ENCODE measurements at places on chromosomes 1 and 21.
A peak's percentile ranks its signal among the peaks of the same experiment; 100 is the strongest.

DNA sequence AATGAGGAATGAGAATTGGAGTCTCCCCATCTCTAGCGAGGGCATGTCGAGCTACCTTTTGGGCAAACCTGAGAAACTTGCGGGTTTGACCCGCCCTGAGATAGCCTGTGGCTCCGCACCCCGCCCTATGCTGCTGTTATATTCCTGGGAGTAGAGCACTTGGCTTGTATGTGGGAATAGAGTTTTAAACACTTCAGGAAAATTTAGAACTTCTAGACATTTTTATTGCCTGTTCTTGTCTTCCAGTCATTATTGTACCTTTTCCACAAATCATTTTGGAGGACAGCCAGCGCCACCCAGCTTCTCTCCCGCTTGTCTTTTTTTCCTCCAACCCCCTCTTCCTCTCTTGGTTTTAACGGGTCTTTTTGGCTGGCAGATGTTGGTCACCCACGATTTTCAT lies 738 bp downstream of the GNPAT start:
- no peak for DNase-seq

GRCh38 chr1:30415171-30415940 lies 308.0 kb downstream of the MATN1 start:
- no peak for DNase-seq

DNA sequence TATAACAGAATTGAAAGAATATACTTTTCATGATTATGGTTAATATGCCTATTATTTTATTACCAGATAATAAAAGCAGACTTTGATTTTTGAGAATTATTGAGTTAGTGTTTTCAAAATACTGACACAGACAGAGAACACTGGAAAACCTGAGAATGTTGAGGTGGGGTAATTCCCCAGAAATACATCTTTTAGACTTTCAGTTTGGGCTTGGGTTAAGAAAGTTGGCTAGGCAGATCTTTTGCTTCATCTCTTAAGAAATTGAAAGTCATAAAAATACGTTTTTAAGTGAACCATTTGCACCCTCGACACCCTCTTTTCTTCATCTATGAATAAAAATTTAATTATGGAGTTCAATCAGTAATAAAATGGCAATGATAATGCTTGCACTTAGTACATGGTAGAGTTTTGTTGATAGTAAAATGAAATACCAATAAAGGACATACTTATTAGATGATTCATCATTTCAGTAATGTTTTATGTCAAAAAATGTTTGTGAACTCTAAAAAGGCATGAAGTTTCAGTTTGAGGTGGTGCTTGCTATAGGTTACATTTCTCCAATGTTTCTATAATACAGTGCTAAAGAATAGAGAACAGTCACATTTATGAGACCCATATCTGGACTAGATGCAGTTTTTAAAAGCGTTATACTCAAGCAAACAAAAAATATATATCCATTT lies 1.9 kb upstream of the SAMSN1 start:
- DNase-seq: no peak

GRCh38 chr1:58845942-58846341 lies 62.1 kb upstream of the JUN start:
- no peak for DNase-seq

DNA sequence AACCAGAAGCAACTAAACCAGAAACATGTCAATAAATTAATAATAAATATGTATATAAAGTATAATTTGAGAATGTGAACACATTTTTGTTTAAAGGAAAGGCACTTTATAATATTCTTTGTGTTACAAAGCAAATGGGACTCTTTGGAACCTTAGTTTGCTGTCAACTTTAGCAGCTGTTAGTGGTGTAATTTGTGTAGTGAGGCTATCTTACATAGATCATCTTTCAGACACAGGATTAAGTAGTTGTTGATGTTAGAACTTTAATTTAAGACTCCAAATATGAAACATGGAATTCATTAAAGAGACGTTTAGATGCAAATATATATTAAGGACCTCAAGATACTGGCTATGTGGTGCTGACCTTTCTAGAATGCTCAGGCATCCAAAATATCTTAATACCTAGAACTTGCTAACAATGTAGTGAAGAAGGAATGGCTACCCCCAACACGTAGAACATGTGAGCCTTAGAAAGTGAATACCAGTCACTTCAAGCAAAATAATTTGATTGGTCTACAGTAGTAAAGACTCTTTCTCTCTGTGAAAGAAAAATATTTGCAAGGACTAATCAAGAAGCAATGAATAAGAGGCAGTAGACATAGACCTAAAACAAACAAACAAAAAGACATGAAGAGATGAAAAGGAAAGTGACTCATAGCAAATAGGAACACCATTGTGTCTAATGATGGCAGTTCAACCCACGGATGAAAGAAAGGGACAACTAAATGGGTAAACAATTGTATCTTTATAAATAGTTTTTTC lies 811.4 kb downstream of the USP25 start:
- DNase-seq: no peak

DNA sequence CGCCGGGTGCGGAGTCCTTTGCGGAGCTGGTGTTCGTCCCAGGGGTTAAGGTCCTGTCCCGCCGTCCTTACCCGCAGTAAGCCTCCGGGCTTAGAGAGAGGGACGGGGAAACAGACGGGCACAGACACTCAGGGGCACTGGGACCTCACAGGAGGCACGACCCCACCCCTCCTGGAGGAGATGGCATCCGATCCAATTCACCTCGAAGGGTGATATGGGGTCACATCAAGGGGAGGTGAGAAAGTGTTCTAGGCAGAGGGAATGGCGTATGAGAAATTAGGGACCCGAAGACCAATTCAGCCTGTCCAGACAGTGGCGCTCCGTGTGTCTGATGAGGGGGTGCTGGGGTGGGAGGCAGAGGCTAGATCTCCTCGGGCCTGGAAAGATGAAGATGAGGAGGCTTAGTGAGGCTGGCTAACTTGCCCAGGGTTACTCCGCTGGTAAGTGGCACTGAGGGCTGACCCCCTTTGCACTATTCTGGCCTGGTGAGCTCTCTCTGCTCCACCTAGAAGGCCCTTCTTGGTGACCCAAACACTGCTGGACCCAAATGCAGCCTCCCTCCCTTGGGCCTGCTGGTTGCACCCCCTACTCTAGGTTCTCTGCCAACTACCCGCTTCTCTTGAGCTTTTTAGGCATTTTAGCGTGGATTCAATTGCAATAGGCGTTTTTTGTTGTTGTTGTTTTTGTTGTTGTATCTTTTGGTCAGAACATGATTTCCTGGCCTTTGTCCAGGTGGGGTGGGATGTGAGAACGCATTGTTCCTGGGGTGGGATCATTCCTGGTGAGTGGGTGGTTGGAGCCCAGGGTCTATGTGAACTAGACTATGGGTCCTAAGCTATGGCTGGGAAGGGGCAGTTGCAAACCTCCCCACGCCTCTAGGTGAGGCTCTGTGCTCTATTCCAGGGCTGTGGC lies 12.3 kb downstream of the BTBD19 start:
- DNase-seq: no peak

DNA sequence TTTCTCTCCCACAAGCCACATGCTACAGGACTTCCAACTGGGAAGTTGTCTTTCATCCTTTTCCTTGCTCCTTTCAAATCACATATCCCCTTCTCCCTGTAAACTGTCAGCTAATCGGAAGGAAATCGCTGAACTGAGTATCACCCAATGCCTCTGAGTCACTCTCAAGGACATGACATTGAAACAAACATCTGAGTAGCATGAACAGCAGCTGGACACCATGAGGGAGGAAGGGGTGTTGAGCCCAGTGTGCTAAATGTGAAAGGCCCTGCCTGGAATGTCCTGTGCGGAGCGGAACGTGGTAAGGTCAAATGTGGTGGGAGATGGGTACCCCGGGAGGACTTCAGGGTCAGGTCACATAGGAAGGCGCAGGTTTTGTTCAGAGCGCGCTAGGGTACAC lies at the start of gene OR2AJ1:
OR2AJ1 (plus strand) TSS at position 22 of the 400 bp plus-strand sequence. CDS start 8,880 bp downstream, outside the sequence.
- DNase-seq: no peak

DNA sequence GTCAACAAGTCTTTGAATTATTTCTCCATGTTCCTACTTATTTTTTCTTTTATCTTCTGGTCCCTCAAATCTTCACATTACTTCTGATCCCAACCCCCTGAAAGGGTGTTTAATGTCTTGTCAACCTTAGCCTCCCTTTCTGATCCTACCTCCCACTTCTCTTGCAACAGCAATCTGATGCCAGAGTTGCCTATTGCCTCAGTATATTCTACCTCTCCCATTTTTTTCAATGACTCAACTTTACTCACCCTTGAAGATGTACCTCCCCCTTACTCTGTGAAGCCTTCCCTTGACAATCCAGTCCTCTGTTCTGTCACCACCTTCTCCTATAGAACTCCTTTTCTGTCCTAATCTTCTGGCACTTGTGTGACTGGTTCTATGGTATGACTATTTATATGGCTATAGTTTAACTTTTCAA lies 99.5 kb upstream of the CD55 start:
- no peak for DNase-seq

GRCh38 chr1:6743189-6744101 lies 41.8 kb upstream of the CAMTA1 start:
- DNase-seq: no peak

DNA sequence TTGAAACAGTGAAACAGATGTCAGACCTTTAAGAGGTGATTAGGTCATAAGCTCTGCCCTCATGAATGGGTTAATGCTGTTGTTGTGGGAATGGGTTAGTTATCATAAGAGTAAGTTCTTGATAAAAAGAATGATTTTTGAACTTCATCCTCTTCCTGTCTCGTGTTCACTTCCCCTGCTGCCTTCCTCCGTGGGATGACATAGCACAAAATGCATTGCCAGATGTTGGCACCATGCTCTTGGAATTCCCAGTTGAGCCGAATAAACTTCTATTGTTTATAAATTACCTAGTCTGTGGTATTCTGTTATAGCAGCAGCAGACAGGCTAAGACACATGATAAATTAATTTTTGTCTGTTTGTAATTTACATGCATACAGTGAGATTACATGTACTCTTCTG lies 112.0 kb upstream of the LRRC7 start:
- no peak for DNase-seq

DNA sequence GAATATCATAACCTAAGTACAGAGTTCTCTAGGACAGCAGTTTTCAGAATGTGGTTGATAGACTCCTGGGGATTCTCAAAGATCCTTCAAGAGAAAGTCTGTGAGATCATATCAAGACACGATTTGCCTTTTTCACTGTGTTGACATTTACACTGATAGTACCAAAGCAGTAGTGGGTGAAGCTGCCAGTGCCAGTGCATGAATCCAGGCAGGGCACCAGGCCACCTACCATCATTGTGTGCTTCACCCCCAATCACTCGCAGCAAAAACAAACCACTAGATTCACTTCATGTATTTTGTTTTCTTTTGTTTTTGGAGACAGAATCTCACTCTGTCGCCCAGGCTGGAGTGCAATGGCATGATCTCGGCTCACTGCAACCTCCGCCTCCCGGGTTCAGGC lies 23.9 kb downstream of the DNAJC16 start:
- DNase-seq: no peak

- no peak for DNase-seq
Observed at GRCh38 chr1:79822053-79822452, 815.5 kb upstream of the ADGRL4 start.

- no peak for DNase-seq
Observed at GRCh38 chr1:66599346-66599745, 65.4 kb downstream of the SGIP1 start.

DNA sequence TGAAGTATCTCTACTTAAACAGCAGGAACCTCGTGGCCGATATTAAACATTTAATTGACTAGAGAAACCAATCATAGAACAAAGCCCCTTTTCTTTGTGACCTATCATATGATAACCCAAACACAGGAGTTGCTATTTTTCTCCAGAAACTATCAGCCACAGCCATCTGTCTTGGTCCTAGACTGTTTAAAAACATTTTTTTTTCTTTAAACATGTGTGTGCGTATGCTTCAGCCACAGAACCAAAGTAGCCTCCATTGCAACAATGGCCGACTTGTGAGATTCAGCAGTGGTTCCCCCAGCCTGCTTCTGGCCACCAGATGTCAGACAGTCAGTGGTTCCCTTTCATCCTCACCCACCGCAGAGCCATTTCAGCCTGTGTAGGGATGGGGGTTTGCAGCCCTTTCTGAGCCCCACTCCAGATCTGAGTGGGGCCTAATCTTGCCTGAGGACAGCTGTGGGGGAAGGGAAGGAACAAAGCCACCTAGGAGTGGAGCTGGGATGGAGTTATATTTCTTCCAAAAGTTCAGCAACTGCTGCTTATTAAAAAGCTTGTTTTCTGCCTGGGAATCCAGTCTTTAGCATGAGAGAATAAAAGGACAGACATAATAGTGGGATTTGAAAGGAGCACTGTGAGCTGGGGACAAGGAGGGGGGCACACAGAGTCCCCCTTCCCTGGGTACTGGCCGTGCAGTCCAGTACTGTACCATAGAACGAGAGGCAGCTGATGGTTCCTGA lies 11.7 kb upstream of the IGSF3 start:
- DNase-seq: no peak

GRCh38 chr1:35854989-35855700 lies 27.9 kb upstream of the AGO1 start:
- no peak for DNase-seq

- DNase-seq: peak; percentile 90
Observed at GRCh38 chr1:25904943-25905679, 1.1 kb downstream of the STMN1 start.

DNA sequence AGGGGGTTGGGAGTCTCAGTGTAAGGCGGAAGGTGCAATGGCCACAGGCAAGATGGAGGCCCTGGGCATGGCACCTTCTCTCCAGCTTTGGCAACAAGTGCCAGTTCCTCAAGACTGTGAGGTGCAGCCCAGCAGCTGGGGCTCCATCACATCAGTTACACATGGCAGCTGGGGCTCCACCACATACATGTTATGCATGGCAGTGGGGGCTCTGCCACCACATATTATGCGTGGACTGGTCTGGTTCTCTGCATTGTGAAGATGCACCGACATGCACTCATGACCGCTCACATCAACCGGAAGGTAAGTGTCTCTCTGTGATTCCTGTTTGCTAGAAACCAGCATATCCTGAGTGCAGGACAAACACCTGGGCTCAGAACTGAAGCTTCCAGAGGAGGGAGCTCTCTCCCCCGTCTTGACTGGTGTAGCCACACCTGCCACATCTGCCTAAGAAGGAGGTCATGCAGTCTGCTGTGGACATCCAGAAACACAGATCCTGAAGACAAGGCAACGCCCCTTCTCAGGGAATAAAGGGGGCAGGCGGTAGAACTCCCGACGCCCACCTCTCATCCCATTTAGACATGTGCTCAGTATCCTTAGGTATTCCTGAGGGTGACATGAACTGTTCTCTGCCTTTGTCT lies 104.1 kb upstream of the TMPRSS2 start:
- DNase-seq: no peak

- peak; percentile 81 for DNase-seq
Observed at GRCh38 chr1:16367258-16367967, 371 bp downstream of the SZRD1 start.

GRCh38 chr1:108717774-108718316 lies 5.1 kb downstream of the FNDC7 start:
- no peak for DNase-seq
